ENCODE measurements at places on chromosomes 3 and 15.

- no peak for DNase-seq
These were observed 110.4 kb upstream of the CTNNB1 start for GRCh38 chr3:41088882-41089281.

DNA sequence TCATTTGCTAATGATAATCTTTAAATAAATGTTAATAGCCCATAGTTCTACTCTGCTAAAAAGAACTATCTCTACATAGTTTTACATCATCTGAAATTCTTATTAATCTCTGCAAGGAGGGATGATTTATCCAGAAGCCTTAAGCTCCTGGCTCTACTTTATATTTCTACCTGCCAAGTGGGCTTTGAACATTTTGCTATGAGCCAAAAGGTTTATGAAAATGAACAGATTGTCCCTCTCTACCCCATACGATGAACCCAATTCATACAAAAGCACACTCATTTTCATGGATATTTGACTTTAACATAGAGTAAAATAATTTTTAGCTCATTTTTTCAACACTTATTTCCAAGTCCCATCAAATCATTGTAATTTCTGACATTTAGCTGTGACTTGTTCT is 611.0 kb downstream of the NSUN3 start:
- DNase-seq: no peak

- DNase-seq: no peak
These were observed 23.1 kb downstream of the ANXA2 start for GRCh38 chr15:60374628-60375081.

DNA sequence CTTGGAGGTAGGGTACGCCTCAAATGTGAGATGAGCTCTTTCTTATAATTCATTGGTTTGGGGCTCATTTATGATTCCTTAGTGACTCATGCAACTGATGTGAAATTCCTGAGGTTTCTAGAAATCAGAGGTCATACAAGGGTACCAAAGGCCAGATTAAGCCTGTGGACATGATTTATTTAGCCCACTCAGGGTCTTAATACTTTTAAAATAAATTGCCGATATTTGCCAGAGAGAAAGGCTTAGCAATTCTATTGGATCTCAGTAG is 289.0 kb downstream of the NEK10 start:
- DNase-seq: no peak

GRCh38 chr3:44323341-44323955 is 15.1 kb upstream of the TCAIM start:
- peak; percentile 41 for DNase-seq

DNA sequence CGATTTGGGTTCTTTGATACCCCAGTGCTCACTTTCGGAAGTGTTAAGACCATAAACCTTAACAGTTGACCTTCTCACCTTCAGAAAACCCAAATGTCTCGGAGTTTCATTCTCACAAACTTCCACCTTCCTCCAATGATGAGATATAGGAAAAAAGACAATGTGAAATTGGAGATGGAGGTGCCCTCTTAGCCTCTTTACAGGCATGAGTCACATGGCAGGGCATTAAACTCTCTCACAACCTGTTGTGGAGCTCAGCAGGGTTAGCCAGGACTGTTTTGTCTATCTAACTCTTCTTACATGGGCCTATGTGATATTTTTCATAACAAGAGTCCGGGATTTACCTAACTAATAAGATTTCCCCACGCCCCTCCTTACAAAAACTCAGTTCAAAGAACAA is 10.7 kb downstream of the AGTR1 start:
- no peak for DNase-seq

DNA sequence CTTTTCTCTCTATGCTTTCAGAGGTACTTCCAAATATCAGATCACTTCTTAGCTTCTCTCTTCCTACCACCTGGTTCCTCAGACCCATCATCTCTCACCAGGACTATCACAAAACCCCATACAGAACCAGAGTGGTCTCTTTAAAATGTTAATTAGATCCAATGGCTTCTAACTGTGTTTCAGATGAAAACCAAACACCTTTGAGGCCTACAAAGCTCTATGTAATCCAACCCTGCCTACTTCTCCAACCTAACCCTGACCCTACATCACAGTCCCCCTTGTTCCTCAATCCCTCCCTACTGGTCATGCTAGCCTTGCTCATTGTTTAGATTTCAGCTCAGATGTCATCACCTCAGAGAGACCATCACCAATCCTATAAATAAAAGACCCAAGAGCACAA is 34.8 kb downstream of the SUMF1 start:
- no peak for DNase-seq

GRCh38 chr15:87287156-87287555 is 969.4 kb downstream of the NTRK3 start:
- no peak for DNase-seq

DNA sequence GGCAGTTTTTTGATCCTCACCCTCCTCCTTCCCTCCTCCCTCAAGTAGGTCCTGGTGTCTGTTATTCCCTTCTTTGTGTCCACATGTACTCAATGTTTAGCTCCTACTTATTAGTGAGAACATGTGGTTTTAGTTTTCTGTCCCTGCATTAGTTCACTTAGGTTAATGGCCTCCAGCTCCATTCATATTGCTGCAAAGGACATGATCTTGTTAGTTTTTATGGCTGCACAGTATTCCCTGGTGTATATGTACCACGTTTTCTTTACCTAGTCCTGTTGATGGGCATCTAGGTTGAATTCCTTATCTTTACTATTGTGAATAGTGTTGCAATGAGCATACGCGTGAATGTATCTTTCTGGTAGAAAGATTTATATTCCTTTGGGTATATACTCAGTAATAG is 61.7 kb upstream of the FGF7 start:
- DNase-seq: no peak

DNA sequence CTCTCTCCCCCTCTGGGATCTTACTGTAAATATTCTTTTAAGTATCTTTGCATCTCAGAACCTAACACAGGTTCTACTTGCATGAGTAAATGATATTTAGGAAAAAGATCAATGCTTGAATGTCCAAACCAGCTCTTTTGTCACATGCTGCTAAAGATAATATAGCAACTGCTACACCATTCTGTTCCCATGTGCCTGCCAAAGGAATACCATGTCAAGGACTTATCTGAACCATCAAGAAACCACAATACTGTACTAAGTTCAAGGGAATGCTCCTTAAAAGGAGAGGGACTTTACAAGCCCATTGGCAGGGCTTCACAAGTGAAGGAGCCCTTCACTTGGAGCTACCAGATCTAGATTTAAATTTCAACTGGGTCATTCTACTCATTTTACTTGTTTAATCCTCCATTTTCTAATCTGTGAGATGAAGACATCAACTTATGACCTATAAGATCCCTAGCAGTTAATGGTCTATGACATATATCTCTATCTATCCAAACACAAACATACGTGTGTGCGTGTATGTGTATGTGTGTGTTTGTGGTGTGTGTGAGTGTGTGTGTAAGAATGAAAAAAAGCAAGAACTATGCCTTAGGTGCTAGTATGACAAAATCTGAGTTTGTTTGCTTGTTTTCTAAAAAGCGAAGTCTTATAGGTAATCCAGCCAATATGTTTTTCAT is 13.0 kb upstream of the SEC62 start:
- no peak for DNase-seq

DNA sequence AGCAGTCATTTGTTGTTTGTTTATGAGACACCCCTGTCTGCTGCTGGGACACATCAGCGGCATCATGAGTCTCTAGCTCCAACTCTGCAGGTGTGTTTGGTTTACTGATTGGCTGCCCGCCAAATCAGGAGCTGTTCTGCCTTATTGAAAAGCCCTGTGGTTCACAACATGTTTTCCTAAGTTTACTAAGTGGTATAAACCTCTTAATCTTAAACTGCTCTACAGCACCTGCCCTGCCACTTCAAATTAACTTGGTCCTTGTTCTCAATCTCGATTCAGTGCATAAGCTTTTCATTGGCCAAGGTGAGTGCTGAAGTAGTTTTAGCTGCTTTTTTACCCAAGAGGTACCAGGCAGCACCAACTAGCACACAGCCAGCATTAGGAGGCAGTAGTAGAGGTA is 77.8 kb upstream of the WDR72 start:
- no peak for DNase-seq

DNA sequence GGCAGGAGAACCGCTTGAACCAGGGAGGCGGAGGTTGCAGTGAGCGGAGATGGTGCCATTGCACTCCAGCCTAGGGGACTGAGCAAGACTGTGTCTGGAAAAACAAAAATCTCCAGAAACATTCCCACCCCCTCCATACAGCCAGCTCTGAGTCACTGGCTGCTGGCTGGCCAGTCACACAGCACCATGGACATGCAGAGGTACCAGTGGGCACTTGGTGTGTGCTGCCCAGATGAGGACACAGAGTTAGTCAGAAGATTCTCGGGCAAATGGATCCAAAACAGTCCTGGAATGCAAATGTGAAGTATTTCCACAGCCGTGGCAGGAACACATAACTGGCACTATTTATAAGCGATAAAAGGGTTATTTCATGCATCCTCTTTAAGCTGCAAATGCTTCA is 44.6 kb downstream of the BDH1 start:
- no peak for DNase-seq

DNA sequence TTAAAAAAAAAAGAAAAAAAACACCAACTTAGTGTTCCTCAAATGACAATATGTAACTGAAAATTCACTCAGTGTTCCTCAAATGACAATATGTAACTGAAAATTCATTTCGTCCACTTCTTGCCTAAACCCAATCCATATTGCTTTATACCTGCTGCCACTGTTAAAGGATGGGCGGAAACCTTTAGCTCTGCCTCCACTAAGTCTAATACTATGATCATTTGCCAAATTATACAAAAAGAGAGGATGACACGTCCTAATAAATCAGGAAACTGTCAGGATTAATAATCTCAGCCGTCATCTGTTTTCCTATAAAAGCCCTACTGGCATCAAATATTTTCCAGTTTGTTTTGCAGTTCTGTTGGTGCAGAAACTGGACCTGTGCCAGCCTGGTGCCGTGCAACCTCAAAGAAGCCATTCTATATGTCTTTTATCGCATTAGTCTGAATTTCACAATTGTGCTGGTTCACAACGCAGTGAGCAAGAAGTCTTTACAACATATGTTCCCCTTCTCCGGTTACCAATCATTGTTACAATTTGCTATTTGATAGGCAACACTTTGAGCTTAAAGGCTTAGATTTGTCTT is 160.4 kb upstream of the KCNH8 start:
- no peak for DNase-seq

DNA sequence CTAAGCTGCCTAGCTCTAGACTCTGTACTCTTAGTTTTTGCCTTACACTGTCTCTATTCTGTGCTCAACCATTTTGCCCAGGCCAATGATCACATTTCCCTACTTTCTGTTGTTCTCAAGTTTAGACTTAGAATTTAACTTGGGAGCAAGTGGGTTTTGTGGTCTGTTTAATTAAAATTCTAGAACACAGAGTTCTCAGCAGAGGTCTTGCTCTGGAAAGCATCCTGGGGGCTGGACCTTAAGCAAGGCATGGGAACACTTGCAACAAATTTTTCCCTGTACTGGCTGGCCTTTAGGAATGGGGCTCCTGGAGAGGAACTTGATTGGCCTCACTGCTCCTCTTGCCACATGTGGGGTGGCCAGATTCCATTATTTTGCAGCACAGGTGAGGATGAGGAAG is 236.3 kb upstream of the LRTM1 start:
- no peak for DNase-seq

DNA sequence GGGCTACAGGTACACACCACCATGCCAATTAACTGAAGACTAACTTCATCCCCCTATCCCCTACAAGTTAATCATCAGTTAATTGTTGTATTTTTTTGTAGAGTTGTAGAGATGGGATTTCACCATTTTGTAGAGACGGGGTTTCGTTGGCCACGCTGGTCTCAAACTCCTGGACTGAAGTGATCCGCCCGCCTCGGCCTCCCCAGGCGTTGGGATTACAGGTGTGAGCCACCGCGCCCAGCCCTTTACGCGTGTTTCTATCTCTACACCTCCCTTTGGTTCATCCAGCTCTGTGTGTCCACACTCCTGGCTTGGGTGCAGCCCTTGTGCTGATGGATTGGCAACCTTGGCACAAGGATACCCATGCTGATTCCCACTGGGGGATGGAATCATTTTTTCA is 258.8 kb downstream of the FAM43A start:
- DNase-seq: no peak

- DNase-seq: no peak
These were observed 315.8 kb upstream of the CCDC54 start for GRCh38 chr3:107061466-107061865.

GRCh38 chr3:138459619-138460535 is 25.5 kb downstream of the ESYT3 start:
- DNase-seq: no peak

GRCh38 chr3:52087731-52088130 is 31.4 kb upstream of the DUSP7 start:
- DNase-seq: no peak

GRCh38 chr15:89209057-89209456 is 12.3 kb downstream of the RLBP1 start:
- no peak for DNase-seq

DNA sequence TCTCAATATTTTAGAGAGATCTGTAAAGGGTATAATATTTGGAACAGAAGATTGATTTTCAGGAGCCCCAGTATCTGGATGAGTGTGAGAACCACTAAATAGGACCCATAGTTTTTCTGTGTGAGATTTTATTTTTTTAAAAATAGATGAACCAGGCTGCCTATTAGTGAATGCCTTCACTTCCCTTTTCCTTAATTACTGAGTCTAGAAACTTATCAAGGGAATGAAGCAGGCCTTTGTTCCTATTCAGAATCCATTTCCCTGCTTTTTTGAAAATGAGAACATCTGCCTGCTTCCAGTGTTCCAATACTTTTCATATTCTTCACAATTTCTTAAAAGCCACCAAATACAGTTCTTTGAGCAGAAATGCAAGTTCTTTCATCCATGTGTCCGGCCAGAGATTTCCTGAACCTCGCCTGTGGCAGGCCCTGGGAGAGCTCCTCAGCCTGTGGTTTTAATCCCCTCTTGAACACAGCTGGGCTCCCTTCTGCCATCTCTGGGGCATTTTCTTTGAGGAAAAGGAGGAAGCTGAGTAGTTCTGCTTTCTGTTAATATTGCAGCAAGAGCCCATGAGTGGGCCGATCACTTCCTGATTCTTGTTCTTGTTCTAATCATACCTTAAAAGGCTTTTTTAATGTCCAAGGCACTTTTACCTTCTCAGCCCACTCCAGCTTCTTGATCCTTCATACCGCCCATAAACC is 4.7 kb downstream of the EHD4 start:
- no peak for DNase-seq

DNA sequence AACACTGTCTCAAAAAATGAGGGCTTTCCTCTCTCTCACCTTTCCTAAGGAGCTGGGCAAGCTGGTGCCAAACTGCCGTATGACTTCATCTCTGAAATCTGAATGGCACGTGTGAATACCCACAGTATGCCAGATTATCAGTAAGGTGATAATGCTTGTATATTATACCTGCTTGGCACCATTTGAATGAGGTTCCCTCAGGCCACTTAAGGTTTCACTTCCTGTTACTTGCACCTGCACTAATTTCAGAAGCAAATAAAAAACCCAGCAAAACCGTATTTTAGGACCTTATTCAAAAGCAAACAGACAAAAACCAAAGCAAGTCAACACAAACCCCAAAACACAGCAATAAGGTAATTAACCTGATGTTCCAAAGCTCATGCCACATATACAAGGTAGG is 19.7 kb downstream of the FOXP1 start:
- DNase-seq: no peak

DNA sequence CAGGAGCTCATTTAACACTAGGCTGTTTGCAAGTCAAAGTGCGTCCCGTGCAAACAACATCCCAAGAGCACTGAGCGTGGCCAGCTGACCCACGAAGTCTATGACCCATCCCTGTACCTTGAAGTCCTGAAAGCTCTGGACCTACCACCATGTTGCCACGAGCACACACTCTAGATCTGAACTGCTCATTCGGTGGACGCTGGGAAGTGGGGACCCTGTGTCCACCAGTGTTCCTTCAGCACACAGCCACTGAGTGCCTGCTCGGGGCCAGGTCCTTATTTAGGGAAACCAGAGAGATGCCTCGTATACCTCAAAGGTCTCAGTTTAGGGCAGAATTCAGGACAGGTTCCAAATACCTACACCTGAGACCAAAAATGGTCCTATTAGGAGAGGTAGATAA is 236.9 kb downstream of the XXYLT1 start:
- DNase-seq: no peak

Data from activated T-cell treated with anti-CD3 and anti-CD28 coated beads for 4 hours (primary cell).